ENCODE measurements at places on chromosomes 12 and 14.

DNA sequence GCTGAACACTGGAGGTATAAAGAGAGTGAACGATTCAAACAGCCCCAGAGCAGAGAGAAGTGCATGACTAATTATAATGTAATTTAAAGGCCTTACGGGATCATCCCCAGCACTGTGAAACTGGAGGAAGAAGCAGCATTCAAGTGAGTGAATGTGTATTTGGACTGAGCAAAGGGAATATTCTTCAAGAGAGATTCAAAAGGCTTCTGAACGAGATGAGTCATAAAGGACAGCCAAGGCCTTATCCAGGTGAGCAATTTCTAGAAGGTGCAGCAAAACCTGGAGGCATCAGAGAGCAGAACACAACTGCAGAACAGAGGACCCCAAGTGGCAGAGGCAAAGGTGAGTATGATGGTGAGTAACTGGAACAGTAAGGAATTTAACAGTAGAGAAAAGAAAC lies 127.2 kb downstream of the BCAT1 start:
- DNase-seq, result no peak

DNA sequence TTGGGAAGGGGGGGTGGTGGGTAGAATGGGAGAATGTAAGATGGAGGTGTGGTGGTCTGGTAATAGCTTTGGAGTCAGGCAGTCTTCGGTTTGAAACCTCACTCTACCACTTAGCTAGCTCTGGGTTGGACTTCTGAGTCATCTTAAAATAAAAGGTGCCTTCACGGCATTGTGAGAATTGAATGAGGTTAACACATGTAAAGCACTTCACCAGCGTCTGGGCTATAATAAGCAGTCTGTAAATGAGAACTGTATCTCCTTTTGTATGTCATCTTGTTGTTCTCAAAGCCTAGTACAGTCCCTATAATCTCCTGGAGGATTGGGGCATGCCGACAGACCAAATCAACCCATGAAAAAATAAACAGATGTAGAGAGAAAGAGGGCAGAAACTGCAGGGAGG lies 11.2 kb downstream of the C2CD5 start:
- DNase-seq, result no peak

- DNase-seq, result no peak
Observed at GRCh38 chr12:114924946-114925475, 241.0 kb upstream of the TBX3 start.

DNA sequence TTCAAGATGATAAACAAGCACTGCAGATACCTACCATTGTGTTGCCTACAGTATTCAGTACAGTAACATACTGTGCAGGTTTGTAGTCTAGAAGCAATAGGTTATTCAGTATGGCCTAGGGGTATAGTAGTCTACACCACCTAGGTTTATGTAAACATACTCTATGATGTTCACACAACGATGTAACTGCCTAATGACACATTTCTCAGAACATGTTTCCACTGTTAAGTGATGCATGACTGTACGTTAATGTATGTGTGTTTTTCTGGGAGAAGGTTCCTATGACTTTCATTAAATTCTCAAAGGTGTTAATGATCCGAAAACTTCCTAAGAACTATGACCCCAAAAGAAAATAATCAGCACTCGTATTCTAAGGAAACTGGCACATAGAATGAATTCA lies 20.9 kb upstream of the CALM1 start:
- DNase-seq, result no peak

DNA sequence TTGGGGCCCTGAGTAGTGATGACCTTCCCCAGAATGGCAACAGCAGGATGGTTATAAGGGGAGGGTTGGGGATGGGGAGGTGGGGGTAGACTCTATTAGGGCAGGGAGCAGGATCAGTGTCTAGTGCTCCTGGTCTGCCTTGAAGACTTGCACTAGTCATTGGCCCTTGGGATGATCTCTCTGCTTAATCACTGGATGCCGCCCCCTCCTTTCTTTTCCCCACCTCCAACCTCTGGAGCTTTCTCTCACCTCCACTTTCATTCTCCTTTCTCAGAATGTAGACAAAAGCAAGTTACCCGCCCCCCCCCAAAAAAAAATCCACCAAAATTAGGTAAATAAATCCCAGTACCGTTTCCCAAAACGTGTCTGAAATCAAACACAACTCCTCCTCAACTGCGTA lies 2.8 kb upstream of the KCNK10 start:
- no peak for DNase-seq
